ENCODE measurements at places on chromosomes 6 and 20.

DNA sequence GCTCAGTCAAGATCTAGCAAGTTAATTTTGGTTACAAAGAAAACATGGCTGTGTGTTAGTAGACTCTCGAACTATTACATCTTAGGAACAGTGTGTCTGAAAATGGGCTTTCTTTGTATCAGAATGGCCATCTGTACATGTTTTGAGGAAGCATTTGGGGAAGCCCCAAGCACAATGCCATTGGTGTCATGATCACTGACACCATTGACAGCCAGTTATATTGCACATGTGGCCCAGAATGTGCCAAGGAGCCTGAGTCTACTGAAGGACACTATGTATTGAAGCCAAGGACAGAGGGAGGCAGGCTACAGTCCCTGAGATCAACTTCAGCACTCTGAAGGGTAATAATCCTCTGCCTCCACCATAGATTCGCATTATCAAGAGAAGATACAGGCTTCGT, 12.6 kb upstream of the FAM50B start:
- no peak for DNase-seq

DNA sequence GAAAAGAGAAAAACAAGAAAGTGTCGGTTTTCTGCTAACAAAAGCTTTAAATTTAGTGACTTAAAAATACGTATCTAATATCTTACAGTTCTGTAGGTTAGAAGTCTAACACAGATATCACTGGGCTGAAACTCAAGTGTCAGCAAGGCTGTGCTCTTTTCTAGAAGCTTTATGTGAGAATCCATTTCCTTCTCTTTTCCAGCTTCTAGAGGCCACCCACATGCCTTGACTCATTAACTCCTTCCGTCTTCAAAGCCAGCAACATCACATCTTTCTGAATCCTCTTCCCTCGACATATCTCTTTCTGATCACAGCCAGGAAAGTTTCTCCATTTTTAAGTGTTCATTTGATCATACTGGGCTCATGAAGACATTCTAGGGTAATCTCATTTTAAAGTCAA, 262.0 kb downstream of the MAFB start:
- DNase-seq: no peak

- DNase-seq: peak; percentile 53
Measured at GRCh38 chr6:31729979-31730630, 1.0 kb upstream of the DDAH2 start.

DNA sequence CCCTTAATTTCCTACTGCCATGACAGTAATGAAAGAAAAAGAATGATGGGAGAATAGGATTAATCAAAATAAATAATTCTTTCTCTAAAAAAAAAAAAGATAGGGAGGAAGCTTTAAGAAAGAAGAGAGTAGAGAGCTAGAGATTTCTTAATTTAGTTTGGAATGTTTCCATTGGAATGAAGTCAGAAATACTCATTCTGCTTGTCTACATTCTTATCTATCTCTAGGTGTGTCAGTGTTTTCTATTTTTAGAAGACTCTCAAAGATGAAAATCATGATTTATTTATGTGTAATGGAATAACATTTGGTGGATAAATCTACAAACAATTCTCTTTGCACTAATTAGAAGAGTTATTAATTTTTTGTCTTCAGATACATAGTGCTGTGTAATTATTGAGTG, 38.0 kb upstream of the HIVEP1 start:
- DNase-seq: no peak

- no peak for DNase-seq
Measured at GRCh38 chr6:168956884-168957730, 296.5 kb downstream of the THBS2 start.
